ENCODE measurements at places on chromosomes 13 and 19. TPM values are rescaled to one million over a fixed set of nuclear protein-coding genes. Genes with fewer than 3 reads are reported as not detected.

GRCh38 chr19:53333066-53333462 lies 485 bp upstream of the ZNF845 start:
- no peak for DNase-seq
- H3K27ac ChIP-seq, result no peak overlapping the region
- H3K27me3 ChIP-seq, result no peaks in the 10 kb centered on the region
- H3K36me3 ChIP-seq, result no peaks in the 10 kb centered on the region
- peak overlapping the region; percentile 69 for H3K4me3 ChIP-seq

- H3K36me3 ChIP-seq, result no peaks in the 10 kb centered on the region
- H3K4me1 ChIP-seq, result peaks cover 7% of the 10 kb centered on the region
- peak overlapping the region; percentile 38 for H3K27ac ChIP-seq
- DNase-seq, result peak; percentile 51
- H3K4me3 ChIP-seq, result peak overlapping the region; percentile 77
- peaks cover 5% of the 10 kb centered on the region for H3K27me3 ChIP-seq
Observed at GRCh38 chr13:73060251-73061160, 1.7 kb downstream of the KLF5 start.

GRCh38 chr13:41470196-41470595 lies 12.8 kb downstream of the RGCC start:
- no peak overlapping the region for H3K27ac ChIP-seq
- H3K36me3 ChIP-seq, result no peaks in the 10 kb centered on the region
- no peak overlapping the region for H3K4me3 ChIP-seq
- H3K27me3 ChIP-seq, result no peaks in the 10 kb centered on the region
- no peaks in the 10 kb centered on the region for H3K4me1 ChIP-seq
- no peak for DNase-seq

Gene NCCRP1
- 0.60 TPM for total RNA-seq

Gene LILRA1
- 2.2 TPM for total RNA-seq

Gene CEACAM3
- total RNA-seq, result 0.69 TPM

Gene C19orf81
- 3.0 TPM for total RNA-seq

Gene CEACAM7
- total RNA-seq, result 0.16 TPM

Gene ZNF426
- total RNA-seq, result 22.9 TPM

Gene SELENOV
- not detected for total RNA-seq

All from kidney (tissue), 22 donors.